Glutamatergic neuron (in vitro differentiated cells): ENCODE measurements at places on chromosomes 12 and 14. TPM values are rescaled to one million over a fixed set of nuclear protein-coding genes. Genes with fewer than 3 reads are reported as not detected.

DNA sequence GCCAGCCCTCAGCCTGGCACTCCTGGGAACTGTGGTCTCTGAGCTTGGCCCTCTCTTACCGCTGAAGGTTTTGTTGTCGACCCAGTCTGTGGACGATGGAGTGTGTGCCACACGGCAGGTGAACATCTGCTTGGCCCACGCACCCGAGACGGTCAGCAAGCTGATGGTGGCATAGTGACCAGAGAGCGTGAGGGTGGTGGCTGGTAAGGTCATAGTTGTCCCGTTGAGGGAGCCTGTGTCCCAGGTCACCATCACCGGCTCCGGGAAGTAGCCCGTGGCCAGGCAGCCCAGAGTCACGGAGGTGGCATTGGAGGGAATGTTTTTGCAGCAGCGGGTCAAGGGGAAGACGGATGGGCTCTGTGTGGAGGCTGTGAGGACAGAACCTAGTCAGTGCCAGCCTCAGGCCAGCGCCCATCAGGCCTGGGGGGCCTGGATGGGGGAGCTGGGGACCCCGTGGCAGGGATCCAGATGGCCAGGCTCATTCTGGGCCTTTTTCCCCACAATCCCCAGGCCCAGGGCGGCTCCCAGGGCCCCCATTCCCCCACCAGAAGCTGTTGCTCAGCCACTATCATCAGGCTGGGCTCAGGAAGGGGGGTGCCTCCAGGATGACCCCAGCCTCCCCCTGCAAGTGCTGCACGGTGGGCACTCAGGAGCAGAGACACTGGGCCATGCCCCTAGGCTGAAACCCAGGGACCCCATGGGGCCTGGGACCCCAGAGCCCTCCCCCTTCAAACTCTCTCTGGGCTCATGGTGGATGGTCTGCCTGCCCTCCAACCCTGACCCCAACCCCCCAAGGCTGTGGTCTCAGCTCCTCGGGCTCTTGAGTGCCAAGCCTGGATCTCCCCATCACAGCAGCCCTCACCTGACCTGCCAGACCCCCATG lies 75.2 kb downstream of the TMEM121 start:
- DNase-seq: no peak
- no peak overlapping the region for H3K4me3 ChIP-seq
- H3K36me3 ChIP-seq: no peaks in the 10 kb centered on the region

DNA sequence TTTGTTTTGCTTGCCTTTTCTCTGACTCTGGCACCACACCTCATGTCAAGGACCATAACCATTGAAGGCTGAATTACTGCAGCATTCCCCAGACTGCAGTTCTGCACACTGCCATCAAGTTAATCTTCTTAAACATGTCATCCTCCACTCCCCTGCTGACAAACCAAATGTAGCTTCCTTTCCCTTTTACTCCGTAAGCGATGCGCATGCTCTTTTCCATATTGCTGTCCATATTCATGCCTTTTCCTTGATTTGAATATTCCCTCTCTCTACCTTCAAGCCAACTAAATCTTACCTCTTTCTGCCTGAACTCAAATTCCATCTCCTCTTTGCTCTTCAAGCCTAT lies 13.6 kb downstream of the GPX2 start:
- H3K4me1 ChIP-seq: no peaks in the 10 kb centered on the region
- H3K36me3 ChIP-seq: no peaks in the 10 kb centered on the region
- no peak overlapping the region for H3K27ac ChIP-seq

DNA sequence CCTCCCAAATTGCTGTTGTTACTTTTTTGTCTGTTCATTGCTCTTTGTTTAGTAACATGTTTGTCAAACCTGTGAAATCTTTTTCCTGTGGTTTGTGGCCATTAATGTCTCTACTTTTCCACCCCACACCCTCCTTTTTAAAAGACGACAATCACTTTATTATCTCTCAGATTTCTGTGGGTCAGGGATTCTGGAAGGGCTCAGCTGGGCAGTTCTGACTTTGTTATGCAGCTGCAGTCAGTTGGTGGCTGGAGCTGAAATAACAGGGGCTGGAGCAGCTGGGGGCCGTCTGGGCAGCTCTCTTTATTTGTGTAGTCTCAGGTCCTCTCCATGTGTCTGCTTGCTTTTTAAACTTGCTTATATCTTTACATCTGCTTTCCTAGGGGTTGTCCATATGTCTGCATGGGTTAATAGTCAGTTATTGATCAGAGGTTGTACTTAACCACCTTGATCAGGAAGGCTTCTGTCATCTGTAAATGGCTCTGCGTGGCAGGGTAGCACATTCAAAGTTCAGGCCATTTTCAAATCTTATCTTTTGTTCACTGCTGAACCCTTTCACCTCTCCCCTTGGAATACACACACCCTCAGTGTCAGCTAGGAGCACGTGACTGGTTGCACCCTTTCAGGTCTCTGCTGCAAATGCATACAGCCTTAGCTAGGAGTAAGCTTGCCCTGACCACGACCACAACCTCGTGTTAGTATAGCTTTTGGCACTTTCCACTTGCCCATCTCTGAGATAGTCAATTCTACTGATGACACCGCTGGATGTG lies 27.9 kb downstream of the BORCS5 start:
- peak overlapping the region; percentile 96 for H3K27ac ChIP-seq
- peaks cover 29% of the 10 kb centered on the region for H3K4me1 ChIP-seq
- DNase-seq: peak; percentile 67
- peaks cover 11% of the 10 kb centered on the region for H3K27me3 ChIP-seq
- H3K4me3 ChIP-seq: peak overlapping the region; percentile 66

GRCh38 chr14:71397371-71397770 lies 490.1 kb downstream of the PCNX1 start:
- H3K27me3 ChIP-seq: no peaks in the 10 kb centered on the region
- DNase-seq: no peak
- H3K4me1 ChIP-seq: no peaks in the 10 kb centered on the region
- H3K4me3 ChIP-seq: no peak overlapping the region

DNA sequence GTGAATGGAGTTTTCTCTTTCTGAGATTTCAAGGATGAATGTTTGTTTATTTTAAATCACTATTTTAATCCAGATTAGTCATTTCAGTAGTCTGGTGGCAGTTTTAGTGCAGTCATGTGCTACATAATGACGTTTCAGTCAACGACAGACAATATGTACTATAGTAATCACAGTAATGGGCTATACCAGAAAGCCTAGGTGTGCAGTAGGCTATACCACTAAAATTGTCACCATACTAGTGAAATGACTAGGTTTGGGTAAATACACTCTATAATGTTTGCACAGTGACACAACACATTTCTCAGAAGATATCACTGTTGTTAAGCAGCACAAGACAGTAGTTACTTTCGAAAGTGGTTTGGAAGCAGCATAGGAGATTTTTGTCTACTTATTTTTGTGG lies 203.1 kb downstream of the ETNK1 start:
- H3K4me3 ChIP-seq: no peak overlapping the region
- no peak overlapping the region for H3K27ac ChIP-seq
- no peaks in the 10 kb centered on the region for H3K4me1 ChIP-seq
- peaks cover 9% of the 10 kb centered on the region for H3K36me3 ChIP-seq
- DNase-seq: no peak
- no peaks in the 10 kb centered on the region for H3K27me3 ChIP-seq

GRCh38 chr12:52029685-52030084 lies 21.6 kb upstream of the NR4A1 start:
- DNase-seq: peak; percentile 63
- H3K27ac ChIP-seq: peak overlapping the region; percentile 28
- H3K4me1 ChIP-seq: peaks cover 27% of the 10 kb centered on the region
- H3K4me3 ChIP-seq: peak overlapping the region; percentile 25
- no peaks in the 10 kb centered on the region for H3K36me3 ChIP-seq

DNA sequence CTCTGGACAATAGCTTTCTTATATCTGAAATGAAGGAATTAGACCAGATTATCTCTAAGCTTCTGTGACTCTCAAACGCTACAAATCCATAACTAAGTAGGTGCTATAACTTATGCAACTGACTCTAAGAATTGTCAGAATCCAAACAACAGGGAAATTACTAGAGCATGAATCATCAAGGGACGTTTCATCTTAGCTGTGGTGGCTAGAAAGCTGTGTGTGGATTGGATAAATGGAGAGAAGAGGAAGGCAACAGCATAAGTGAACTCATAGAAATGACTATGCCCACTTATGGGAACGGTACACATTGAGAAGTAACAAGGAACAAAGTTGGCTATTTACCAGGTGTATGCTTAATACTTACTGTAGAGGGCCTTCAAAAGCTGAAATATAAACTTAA lies 96.0 kb upstream of the NEDD1 start:
- no peak overlapping the region for H3K27ac ChIP-seq
- H3K4me3 ChIP-seq: no peak overlapping the region
- no peaks in the 10 kb centered on the region for H3K36me3 ChIP-seq
- H3K4me1 ChIP-seq: no peaks in the 10 kb centered on the region
- DNase-seq: no peak
- H3K27me3 ChIP-seq: no peaks in the 10 kb centered on the region

- peaks cover 17% of the 10 kb centered on the region for H3K4me1 ChIP-seq
- H3K36me3 ChIP-seq: no peaks in the 10 kb centered on the region
- DNase-seq: no peak
- H3K27me3 ChIP-seq: peaks cover 3% of the 10 kb centered on the region
Measured at GRCh38 chr14:57560681-57561080, 67.0 kb upstream of the CCDC198 start.

- H3K27ac ChIP-seq: no peak overlapping the region
- no peak overlapping the region for H3K4me3 ChIP-seq
- DNase-seq: no peak
Measured at GRCh38 chr12:104109446-104110271, 28.4 kb downstream of the NFYB start.

- peaks cover 8% of the 10 kb centered on the region for H3K4me1 ChIP-seq
- no peaks in the 10 kb centered on the region for H3K27me3 ChIP-seq
- peak overlapping the region; percentile 93 for H3K4me3 ChIP-seq
- H3K27ac ChIP-seq: peak overlapping the region; percentile 92
- no peak for DNase-seq
Measured at GRCh38 chr14:50312734-50313054, 570 bp downstream of the DMAC2L start.

GRCh38 chr12:83158613-83159207 lies 472.0 kb downstream of the TMTC2 start:
- H3K27ac ChIP-seq: no peak overlapping the region
- DNase-seq: no peak
- no peaks in the 10 kb centered on the region for H3K36me3 ChIP-seq

- H3K36me3 ChIP-seq: peaks cover 18% of the 10 kb centered on the region
- no peak overlapping the region for H3K4me3 ChIP-seq
- no peaks in the 10 kb centered on the region for H3K4me1 ChIP-seq
- no peak for DNase-seq
- H3K27me3 ChIP-seq: peaks cover 2% of the 10 kb centered on the region
- H3K27ac ChIP-seq: no peak overlapping the region
Measured at GRCh38 chr12:1886396-1887008, 31.9 kb downstream of the CACNA2D4 start.

- no peak overlapping the region for H3K27ac ChIP-seq
- H3K36me3 ChIP-seq: no peaks in the 10 kb centered on the region
- H3K4me1 ChIP-seq: no peaks in the 10 kb centered on the region
- no peaks in the 10 kb centered on the region for H3K27me3 ChIP-seq
Measured at GRCh38 chr12:99709619-99710018, 62.1 kb downstream of the GARIN6 start.

DNA sequence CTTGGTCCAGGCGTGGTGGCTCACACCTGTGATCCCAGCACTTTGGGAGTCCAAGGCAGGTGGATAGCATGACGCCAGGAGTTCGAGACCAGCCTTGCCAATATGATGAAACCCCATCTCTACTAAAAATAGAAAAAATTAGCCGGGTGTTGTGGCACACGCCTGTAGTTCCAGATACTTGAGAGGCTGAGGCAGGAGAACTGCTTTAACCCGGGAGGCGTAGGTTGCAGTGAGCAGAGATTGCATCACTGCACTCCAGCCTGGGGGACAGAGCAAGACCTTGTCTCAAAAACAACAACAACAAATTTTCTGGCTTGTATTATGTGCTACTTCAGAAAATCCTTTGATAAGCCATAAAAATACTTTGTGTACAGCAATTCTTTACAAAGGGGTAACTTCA lies 41.1 kb downstream of the LARP4 start:
- H3K4me3 ChIP-seq: no peak overlapping the region
- H3K27me3 ChIP-seq: no peaks in the 10 kb centered on the region
- no peak for DNase-seq
- peaks cover 3% of the 10 kb centered on the region for H3K36me3 ChIP-seq
- no peaks in the 10 kb centered on the region for H3K4me1 ChIP-seq

GRCh38 chr12:112005419-112006395 lies 7.3 kb downstream of the TMEM116 start:
- H3K4me1 ChIP-seq: peaks cover 3% of the 10 kb centered on the region
- H3K27me3 ChIP-seq: peaks cover 2% of the 10 kb centered on the region

GRCh38 chr14:96614481-96614881 lies 112.3 kb downstream of the PAPOLA start:
- H3K27me3 ChIP-seq: peaks cover 18% of the 10 kb centered on the region
- H3K36me3 ChIP-seq: peaks cover 13% of the 10 kb centered on the region
- H3K27ac ChIP-seq: no peak overlapping the region
- H3K4me3 ChIP-seq: no peak overlapping the region
- no peak for DNase-seq

DNA sequence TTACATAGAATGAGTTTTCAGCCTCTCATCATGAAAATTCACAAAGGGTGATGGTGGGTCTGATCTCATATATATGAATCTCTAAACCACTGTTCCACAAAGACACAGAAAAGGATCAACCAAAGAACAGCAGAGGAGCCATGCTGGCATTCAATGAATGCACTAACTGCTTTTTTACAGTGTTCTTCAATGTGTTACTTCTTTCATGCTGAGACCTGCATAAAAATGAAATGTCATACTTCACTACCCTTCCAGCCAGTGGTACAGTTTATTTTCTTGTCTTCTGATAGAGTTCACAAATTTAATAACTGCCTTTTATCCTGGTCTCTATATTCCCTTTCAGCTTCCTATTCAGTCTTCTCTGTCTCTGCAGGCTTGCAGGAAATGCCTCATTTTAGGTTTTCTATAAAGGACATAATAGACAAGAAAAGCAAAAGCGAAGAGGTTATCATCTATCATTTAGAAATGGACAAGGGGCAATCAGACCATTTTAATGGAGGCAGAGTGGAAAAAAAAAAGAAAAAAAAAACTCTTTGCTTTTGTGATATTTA lies 836.7 kb upstream of the FOXG1 start:
- H3K4me3 ChIP-seq: no peak overlapping the region
- H3K36me3 ChIP-seq: no peaks in the 10 kb centered on the region
- no peak for DNase-seq

DNA sequence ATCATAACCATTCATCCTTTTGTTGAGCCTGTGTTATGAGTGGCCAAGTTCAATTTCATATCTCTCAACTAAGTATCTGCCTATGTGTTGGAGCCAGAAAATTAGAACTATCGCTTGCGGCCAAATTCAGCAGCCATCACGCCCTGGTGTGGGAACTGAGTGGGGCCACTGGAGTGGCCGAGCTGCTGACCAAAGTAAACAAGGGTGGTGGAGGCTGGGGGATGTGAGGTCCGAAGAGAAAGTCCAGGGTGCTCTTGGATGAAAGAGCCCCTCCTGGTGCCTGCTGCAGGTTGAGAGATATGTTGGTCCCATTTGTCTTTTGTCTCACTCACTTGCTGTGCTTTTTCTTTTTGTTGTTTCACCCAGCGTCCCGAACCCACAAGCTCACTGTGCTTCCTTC lies 14.9 kb downstream of the ADGRD1 start:
- no peaks in the 10 kb centered on the region for H3K36me3 ChIP-seq
- no peak overlapping the region for H3K4me3 ChIP-seq

- peaks cover 26% of the 10 kb centered on the region for H3K4me1 ChIP-seq
- H3K27ac ChIP-seq: no peak overlapping the region
- H3K4me3 ChIP-seq: no peak overlapping the region
- H3K27me3 ChIP-seq: peaks cover 4% of the 10 kb centered on the region
- DNase-seq: no peak
Measured at GRCh38 chr14:89276424-89276975, 140.5 kb downstream of the FOXN3 start.

The CCDC177 gene
- total RNA-seq: 7.8 TPM

The POLE2 gene
- 2.4 TPM for total RNA-seq

The ASB2 gene
- 16.6 TPM for total RNA-seq

The OR6S1 gene
- not detected for total RNA-seq

The CCDC184 gene
- 36.2 TPM for total RNA-seq

The ARHGAP5 gene
- 73.8 TPM for total RNA-seq

The CLBA1 gene
- total RNA-seq: 5.9 TPM
